ENCODE measurements at places on chromosomes 5 and 9.
A peak's percentile ranks its signal among the peaks of the same experiment; 100 is the strongest.

GRCh38 chr5:126383776-126384175, 39.4 kb upstream of the GRAMD2B start:
- DNase-seq, result peak; percentile 44

DNA sequence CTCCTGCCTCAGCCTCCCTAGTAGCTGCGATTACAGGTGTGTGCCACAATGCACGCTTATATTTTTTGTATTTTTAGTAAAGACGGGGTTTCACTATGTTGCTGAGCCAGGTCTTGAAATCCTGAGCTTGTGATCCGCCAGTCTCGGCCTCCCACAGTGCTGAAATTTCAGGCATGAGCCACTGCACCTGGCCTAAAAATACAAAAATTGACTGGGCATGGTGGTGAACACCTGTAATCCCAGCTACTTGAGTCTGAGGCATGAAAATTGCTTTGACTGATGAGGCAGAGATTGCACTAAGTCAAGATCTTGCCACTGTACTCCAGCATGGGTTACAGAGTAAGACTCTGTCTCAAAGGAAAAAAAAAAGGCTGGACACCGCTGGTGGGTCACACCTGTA, 13.1 kb upstream of the DYNC2I2 start:
- DNase-seq, result no peak

DNA sequence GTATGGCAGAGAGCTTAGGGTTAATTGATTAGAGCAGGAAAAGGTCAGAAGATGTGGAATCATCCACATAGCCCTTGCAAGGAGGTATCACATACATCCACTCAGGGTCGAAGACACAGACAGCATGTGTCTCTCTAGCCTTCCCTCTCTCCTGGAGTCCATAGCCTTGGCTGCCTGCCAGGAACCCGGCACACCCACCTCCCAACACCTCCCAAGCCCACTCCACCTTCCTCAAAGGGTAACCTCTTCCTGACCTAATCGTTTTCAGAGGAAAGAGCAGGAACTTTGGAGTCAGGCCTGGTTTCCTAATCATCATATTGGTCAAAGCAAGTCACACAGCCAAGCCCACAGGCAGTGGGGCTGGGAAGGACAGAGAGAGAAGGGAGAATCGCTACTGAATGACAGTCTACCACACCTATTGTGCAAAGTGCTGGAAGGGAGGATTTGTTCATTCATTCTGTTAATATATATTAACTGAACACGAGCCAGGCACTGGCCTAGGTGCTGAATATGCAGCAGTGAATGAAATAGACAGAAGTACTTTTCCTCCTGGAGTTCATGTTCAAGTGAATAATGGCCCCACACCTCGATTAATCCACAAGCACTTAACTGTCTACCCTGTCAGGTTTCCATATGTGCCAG, 107.8 kb downstream of the KCNIP1 start:
- DNase-seq, result peak; percentile 11

DNA sequence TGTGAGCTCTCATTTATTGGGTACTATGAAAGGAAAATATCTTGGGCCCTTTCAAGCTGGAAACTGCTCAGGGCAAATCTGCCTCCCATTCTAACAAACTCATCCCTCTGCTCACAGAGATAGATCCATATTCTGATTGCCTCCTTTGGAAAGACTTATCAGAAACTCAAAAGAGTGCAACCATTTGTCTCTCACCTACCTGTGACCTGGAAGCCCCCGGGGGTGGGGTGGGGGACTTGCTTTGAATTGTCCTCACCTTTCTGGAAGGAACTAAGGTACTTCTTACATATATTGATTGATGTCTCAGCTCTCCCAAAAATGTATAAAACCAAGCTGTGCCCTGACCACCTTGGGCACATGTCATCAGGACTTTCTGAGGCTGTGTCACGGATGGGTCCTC, 125.3 kb downstream of the ATP10B start:
- no peak for DNase-seq

- DNase-seq, result peak; percentile 50
Observed at GRCh38 chr5:65103756-65104440, 335.2 kb downstream of the CWC27 start.

GRCh38 chr9:33065157-33066076, 11.1 kb downstream of the SMU1 start:
- no peak for DNase-seq

- no peak for DNase-seq
Observed at GRCh38 chr9:99058964-99059921, 45.7 kb upstream of the TGFBR1 start.

GRCh38 chr9:112757282-112757883, 6.8 kb downstream of the SNX30 start:
- peak; percentile 59 for DNase-seq

DNA sequence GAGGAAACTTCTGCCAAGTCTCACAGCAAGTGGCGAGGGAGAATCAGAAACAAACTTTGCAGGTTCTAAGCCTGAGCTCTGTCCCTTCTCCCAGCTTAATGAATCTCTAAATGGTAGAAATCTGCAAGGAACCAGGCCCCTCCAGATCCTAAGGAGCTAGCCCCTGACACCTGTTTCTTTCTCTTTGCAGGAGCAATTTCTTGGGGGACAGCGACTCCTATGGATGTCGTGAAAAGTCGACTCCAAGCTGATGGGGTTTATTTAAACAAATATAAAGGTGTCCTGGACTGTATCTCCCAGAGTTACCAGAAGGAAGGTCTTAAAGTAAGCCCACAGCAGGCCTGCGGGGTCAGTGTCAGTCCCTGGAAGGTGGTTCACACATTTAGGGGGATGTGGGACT, 21.8 kb downstream of the IL9 start:
- DNase-seq, result no peak

- DNase-seq, result no peak
Observed at GRCh38 chr5:107558823-107559375, 111.8 kb downstream of the EFNA5 start.

DNA sequence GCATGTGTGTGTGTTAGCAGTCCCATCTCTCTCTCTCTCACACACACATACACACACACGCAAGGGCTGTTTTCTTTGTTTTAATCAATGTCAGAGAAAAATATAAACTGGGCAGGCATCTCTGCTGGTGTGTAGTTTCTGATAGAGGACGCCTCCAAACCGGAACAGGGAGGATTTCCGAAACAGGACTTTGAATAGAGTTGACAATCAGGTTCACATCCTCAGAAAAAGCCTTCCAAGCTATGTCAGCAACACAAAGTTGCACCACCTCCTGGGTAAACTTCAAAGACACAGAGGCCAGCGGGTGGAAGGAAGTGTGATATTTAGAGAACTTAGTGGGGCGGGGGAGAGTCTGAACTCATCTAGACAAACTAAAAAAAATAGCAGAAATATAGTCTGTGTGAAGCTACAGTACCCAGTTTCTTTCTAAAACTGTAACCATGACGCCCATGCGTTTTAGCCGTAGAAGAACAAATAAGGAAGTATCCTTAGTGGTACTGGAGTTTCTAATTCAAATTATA, 1.2 kb downstream of the ST8SIA4 start:
- DNase-seq, result no peak

DNA sequence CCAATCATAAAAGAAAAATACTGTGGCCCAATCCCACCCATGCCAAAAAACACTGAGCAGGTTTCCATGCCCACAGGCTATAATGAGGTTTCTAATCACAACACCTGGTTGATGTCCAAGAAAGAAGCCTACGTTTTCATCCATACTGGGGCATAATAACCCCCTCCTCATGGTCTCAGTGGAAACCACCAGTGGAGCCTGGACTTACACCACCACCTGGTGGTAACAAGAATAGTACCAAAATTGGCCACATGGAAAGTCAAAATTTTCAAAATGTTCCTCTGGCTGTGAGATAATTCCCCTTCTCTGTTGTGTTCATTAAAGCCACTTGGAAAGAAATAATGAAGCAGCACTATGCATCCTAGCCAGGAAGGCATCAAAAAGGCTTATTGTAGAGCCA, 687.3 kb upstream of the ST8SIA4 start:
- peak; percentile 1 for DNase-seq

- no peak for DNase-seq
Observed at GRCh38 chr5:181265092-181265671, 4.2 kb upstream of the TRIM52 start.

DNA sequence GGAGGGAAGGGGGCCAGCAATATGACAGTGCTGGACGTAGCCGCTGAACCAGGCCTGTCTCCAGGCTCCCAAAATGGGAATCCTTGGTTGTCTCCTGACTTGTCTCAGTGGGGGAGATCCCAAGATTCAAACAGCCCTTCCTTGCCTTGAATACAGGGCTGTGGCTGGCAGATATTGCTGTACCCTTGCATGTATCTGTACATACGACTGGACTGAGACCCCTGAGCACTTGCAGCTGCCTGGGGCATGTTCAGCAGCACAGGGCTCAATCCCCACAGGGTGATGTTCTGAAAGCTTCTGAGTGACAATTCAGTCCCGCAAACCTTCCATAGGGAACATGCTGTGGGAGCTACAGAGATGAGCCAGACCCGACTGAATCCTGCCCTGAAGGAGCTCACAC, 13.3 kb downstream of the OR13J1 start:
- no peak for DNase-seq

DNA sequence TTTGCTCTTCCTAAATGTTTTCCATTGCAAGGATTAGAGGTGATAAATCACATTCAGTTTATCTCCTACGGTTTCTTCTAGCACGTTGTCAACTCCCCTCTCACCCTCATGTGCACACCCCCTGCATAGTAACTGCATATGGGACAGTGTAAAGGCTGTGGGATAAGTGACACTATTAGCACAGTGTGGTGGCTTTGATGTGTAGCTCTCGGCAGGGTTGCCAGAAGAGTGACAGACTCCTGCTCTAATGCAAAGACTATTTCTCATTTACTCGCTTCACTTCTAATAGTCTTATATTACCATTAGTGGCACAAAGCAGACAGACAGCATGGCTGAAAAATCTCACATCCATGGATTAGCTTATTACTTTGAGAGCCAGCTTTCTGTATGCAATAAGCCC, 454.6 kb downstream of the CETN3 start:
- no peak for DNase-seq

- no peak for DNase-seq
Observed at GRCh38 chr5:170049713-170050112, 56.0 kb upstream of the FOXI1 start.

DNA sequence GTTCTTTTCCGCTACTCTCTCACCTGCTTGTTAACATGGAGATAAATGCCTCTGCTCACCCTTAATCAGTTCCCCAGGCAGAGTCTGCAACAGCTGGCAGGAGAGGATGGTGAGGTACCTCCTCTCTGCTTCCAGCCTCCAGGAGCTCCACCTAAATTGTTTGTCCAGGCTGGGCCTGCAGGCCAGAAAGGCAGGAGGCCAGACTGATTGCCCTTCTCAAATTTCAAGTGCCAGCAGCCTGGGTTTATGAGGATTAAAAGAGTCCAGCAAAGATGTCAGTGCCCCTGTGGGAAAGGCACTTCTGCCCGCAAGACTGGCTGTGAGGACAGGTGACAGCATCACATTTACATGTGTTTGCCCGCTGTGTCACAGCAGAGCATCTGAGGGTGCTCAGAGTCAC, 19.8 kb downstream of the CORO2A start:
- DNase-seq, result no peak

GRCh38 chr5:75568202-75568601, 43.1 kb upstream of the ANKDD1B start:
- DNase-seq, result no peak

- DNase-seq, result no peak
Observed at GRCh38 chr5:112625689-112626438, 111.8 kb upstream of the APC start.

Data from fibroblast of upper back skin (primary cell).